ENCODE measurements at places on chromosomes 11 and 22. TPM values are rescaled to one million over a fixed set of nuclear protein-coding genes. Genes with fewer than 3 reads are reported as not detected.

GTSE1 gene
- total RNA-seq, result 2.2 TPM

RFPL3 gene
- total RNA-seq, result not detected

TMEM86A gene
- 26.8 TPM for total RNA-seq

TTC36 gene
- total RNA-seq, result not detected

PARVG gene
- 29.5 TPM for total RNA-seq

GGT5 gene
- total RNA-seq, result 61.4 TPM

- no peak for DNase-seq
These were observed 174.1 kb downstream of the TTC28 start for GRCh38 chr22:28505416-28506149.

GRCh38 chr11:134654161-134654915, 242.3 kb upstream of the B3GAT1 start:
- no peak for DNase-seq

GRCh38 chr22:30922151-30922611, 46.4 kb downstream of the MORC2 start:
- DNase-seq, result peak; percentile 81

- no peak for DNase-seq
These were observed 15.0 kb downstream of the DENND5A start for GRCh38 chr11:9250139-9250582.

GRCh38 chr11:95739108-95739938, 50.3 kb downstream of the FAM76B start:
- no peak for DNase-seq

- no peak for DNase-seq
These were observed 7.2 kb downstream of the TTLL1 start for GRCh38 chr22:43081968-43082367.

- DNase-seq, result no peak
These were observed 13.5 kb upstream of the PLET1 start for GRCh38 chr11:112274007-112274783.

GRCh38 chr11:75553889-75554257, 8.2 kb upstream of the SERPINH1 start:
- no peak for DNase-seq

DNA sequence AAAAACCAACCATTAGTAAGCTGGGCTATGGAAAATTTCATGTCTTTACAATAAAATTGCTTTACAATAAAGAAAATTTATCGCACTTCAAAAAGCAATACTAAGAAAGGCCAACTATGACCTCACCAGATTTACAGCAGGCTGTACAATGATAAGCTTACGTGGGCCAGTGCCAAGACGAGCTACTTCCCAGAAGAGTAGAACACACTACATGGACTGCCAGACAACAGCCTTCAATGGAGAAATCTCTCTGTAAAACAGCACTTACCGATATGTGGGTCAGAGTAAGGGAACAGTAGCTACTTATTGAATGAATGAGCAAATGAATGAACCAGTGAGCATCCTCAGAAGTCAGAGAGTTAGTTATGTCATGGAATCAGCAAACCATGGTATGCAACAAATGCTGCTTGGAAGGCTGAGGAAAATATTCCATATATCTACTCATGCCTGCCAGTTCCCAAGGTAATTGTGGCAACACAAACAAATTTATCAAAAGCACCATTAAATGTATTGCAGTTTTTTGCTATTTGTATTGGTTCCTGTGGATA, 74.4 kb downstream of the SLC36A4 start:
- no peak for DNase-seq

- no peak for DNase-seq
These were observed 194.6 kb upstream of the CARD18 start for GRCh38 chr11:105334025-105334714.

GRCh38 chr22:49331878-49332277, 495.8 kb downstream of the BRD1 start:
- DNase-seq, result peak; percentile 77

DNA sequence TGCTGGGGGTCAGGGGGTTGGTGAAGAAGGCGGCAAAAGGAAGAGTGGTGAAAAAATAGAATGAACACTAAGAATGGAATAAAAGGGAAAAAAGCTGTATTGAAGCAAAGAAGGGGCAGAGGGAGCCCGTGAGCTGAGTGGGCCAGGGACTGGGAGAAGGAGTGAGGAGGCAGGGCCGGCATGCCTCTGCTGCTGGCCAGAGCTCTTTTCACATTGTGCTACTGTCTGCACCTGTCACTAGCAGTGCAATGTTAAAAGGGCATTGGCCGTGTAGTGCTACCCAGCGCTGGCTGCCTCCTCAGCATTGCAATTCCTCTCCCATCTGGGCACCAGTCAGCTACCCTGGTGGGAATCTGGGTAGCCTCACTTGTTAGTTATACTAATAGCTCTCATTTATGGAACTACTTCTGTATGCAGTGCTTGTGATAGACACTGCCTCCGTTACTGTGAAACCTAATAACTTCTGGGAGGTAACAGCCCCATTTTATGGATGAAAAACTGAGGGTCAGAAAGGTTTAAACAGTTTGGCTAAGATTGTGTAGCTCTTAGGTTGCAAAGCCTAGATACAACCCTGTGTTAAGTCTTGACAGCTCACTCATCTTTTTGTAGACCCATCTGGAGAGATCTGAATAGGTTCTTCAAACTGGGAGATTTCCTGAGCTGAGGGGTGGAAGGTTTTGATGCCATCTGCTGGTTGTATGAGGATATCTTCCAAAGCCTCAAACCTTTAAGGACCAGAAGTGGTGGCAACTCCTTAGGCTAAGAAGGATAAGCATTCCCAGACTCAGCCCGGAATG, 8.5 kb downstream of the YPEL4 start:
- no peak for DNase-seq

DNA sequence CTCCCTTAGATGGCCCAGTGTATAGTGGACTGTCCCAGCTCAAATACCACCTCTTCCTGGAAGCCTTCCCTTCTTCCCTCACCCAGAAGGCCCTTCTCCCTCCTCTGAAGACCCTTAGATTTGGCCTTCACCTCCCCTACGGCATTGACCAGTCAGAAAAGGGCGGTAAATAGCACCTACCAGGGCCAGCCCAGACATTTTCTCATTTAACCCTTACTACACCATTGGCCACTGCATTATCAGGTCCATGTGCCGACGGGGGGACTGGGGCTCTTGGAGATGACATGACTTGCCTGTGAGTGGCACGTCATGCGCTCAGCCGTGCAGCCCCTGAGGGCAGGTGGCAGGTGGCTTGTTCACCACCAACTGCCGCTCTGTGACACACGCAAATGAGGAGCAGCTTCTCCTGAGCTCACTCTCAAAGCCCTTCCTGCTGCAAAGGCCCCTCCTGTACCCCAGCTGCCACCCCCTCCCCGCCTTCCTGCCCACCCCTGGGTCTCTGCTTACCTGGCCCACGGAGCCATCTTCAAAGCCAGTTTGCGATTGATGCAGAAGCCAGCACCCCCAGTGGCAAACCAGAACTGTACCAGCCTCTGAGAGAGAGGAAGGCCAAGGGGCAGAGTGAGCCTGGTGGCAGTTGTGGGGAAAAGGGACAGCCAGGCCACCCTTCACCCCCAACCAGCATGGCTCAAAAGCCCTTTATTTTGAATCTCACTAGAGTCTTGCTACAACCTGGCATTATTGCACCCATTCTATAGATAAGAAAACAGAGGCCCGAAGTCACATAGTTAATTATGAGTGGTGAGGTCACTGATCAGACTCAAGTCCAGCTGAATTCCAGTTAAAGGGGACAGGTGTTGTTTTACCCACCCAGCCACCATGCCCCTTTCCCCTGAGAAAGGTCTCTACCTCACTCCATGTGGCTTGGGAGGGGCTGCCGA, 9.5 kb downstream of the MFNG start:
- DNase-seq, result no peak

DNA sequence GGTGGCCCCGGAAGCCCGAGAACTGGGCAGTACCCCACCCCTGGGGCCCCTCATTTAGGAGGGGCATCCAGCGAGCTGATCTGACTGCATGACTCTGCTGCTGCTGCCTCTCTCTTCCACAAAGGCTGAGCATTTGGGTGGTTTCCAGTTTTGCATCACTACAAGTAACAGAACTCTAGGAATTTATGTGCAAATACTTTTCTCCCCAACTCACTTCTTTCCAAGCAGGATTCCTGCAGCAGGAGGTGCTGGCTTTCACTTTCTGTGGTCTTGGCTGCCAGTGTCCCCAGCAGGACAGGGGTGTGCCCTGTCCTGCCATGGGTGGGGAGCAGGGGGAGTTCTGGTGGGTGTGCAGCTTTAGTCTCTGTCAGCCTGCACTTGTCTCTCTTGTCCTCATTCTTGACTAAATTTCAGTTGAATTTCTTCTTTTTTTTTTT, 21.2 kb downstream of the UPB1 start:
- no peak for DNase-seq

DNA sequence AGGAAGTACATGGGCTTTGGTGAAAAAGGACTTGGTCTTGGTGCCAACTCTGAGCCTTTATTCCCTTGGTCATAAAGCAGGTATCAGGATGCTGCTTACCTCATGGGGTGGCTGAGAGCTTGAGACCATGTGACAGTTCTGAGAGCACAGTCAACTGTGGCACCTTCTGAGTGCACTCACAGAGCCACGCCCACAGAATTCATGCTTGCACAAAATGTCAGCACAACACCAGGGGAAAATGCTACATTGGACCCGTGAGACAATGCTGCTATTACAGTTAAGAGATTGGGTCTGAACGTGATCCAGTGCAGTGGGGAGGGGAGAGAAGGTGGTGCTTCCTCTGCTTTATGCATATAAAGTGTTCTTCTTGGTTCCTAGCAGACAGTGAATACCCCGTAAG, 79.5 kb upstream of the SPON1 start:
- no peak for DNase-seq

DNA sequence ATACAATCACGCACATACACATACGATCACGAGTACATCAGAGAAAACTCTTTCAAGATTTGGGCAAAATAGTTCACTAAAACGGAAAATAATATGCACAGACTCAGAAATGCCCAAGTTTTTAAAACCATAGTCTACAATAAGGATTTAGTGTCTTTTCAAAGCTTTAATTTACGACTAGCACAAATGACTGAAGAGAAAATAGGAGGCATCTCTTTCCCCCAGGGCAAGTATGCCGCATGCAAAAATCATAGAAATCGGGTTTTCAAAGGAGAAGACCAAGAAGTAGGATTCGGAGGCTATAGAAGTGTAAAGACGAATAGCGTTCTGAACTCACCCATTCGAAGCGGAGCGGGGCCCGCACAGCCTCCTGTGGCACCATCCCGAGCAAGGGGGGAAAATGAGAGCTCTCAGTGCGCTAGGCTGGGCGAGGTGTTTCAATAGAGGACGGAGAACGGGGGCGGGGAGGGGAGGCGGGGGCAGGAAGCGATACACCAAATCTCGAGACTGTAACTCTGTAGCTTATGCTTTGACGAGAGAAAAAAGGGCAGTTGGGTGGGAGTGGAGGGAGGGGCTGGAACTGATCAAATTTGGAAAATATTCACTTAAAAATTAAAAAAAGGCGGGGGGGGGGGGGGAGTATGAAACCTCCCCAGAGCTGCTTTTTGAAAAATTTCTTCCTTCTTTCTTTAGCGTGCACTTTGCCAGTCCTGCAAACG, 15.8 kb downstream of the BLID start:
- DNase-seq, result no peak

GRCh38 chr22:20400606-20401375, 6.8 kb downstream of the ZNF74 start:
- DNase-seq, result no peak

GRCh38 chr11:71420455-71421241, 27.5 kb downstream of the DHCR7 start:
- DNase-seq, result no peak

- DNase-seq, result no peak
These were observed 962 bp upstream of the AMBRA1 start for GRCh38 chr11:46594785-46595184.

DNA sequence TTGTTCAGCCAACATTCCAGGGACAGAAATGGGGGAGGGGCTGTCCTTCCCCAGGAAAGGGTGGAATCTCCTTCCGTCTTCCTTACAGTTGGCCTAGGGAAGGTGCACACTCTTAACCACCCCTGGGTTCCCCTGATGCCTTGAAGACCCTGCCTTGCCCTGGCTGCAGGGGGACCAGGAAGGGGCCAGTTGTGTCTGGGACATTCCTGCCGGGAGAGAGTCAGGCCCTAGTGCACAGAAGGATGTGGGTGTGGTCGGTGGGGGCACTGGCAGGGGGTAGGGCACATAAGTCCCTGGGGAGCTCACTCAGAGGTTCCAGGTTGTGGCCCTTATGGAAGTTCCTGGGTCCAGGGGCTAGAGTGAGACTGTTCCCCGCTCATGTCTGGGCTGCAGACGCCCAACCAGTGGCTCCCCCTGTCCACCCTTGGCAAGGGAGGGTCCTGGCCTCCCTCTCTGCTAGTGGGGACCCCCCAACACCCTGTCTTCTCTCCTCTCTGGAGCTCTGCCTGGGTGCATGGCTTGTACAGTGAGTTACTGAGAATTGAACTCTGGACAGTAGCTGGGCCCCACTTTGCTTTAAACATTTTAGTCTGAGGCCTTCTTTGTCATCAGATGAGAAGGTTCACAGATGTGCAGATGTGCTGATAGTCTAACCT, 2.0 kb upstream of the APOBEC3A start:
- peak; percentile 95 for DNase-seq

- DNase-seq, result no peak
These were observed 19.1 kb downstream of the MGAT3 start for GRCh38 chr22:39475902-39476301.

DNA sequence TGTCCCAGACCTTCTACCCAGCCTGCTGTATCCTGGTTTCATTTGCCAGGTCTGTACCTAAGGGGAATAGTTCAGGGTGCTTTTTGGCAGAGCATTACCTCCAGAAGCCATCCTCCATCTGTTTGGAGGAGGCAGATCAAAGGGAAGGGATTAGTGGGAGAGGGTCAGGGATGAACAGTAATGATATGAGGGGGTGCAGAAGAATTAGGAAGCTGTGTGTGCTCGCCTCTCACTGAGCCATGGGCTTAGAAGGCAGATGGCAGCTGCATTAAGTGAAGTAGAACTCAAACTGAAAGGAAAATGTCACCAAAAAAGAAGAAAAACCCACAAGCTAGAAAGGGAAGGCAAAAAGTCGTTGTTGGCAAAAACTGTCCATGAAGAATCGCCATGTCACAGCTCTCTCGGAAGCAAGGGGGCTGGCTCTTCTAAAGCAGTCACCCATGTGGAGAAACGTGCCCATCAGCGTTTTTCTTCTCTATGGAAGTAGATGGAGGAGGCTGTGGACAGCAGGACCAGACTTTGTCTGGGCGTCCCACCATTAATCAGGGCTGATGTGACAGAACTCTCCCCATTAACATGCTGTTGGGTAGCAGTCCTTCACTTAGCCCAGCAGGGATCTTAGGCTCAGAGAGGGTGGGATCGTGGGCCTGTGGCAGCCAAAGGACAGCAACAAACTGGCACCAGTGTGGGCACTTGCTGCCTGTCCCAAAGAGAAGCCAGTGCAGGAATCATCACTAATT, 46.8 kb downstream of the CEP164 start:
- no peak for DNase-seq
